ENCODE measurements at places on chromosomes 4 and X.

DNA sequence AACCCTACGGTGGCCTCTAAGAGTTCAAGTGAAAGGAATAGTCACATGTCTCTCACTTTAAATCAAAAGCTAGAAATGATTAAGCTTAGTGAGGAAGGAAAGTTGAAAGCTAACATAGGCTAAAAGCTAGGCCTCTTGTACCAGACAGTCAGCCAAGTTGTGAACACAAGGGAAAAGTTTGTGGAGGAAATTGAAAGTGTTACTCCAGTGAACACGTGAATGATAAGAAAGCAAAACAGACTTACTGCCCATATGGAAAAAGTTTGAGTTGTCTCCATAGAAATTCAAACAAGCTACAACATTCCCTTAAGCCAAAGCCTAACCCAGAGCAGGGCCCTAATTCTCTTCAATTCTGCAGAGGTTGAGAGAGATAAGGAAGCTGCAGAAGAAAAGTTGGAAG, 51.5 kb upstream of the RAB9B start:
- DNase-seq = no peak

DNA sequence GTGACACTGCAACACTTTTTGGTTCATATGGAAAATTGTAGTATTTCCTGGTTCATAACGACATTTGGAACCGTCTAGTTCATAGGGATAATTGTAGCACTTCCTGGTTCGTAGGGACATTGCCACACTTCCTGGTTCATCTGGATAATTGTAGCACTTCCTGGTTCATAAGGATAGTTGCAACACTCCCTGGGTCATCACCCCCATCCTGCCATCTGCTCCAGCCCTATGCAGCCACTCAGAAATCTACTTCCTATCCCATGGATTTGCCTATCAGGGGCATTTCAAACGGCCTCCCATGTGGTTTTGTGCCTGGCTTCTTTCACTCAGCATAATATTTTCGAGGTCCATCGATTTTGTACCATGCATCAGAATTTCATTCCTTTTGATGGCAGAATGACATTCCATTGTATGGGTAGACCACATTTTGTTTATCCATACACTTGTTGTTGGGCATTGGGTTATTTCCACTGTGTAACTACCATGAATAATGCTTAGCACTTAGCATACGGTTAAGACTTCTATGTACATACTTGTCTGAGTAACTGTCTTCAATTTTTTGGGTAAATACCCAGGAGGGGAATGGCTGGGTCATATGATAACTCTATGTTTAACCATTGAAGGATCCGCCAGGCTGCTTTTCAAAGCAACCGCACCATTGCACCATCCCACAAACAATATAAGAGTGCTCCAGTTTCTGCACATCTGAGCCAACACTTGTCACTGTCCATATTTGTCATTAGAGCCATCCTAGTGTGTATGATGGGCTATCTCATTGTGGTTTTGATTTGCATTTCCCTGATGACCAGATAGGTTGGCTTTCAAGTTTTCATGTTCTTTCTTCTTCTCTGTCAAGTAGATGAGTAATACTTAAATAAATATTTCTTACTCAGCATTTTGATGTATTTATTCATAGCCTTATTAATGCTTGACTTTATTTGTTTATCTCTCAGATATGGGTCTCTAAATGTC, 58.3 kb upstream of the CD99 start:
- DNase-seq = peak; percentile 31

GRCh38 chrX:3290561-3290960, 55.9 kb downstream of the MXRA5 start:
- DNase-seq = no peak

GRCh38 chr4:87130985-87131703, 89.3 kb downstream of the KLHL8 start:
- no peak for DNase-seq

DNA sequence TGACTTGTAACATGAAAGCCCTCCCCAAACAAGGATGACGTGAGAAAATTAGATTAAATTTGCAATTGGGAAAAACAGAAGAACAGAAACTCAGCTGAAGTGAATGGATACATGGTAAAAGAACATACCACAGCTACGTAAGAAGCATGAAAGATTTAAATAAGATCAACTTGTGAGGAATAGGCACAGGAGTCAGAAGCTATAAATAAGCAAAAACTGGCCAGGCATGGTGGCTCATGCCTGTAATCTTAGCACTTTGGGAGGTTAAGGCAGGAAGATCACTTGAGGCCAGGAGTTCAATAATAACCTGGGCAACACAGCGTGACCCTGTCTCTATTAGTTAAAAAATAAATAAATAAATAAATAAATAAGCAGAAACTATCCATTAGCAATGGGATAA, 33.6 kb upstream of the ZCCHC13 start:
- no peak for DNase-seq

GRCh38 chrX:48939524-48940228, 17.7 kb downstream of the OTUD5 start:
- DNase-seq = peak; percentile 59

DNA sequence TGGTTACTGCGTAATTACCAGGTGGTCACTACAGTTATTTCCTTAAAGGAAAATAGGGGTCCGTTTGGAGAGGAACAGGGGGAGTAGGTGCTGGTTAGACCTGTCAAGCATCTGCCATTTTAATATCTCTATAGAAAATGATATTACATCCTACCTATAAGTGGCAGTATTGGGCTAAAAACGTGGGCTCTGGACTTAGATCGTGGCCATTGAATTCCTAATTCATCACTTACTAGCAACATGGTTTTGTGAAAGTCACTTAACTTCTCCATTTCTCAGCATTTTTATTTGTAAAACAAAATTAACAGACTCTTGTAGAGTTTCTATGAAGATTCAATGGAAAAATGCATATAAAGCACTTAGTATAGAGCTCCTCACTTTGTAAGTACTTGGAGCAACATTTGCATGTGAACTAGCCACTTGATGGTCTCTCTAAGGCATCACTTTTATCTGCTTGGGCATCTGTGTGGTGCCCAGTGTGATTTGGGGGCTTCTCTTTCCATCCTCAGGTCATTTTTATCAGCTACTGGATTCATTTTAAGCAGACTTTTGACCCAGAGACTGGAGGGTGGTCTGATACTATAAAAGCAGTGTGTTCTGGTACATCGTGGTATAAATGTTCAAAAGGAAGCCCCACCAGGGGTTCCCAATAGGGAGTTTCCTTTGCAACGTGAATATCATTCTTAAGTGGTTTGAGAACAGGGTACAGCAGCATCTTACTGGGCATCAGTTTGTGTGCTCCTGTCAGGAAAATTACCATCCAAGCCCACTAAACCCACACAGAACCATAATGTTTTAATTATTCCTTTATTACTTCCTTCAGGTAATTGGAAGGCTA, 42.7 kb upstream of the RASSF6 start:
- no peak for DNase-seq

- no peak for DNase-seq
Observed at GRCh38 chr4:136909626-136910025, 622.7 kb downstream of the PCDH18 start.

DNA sequence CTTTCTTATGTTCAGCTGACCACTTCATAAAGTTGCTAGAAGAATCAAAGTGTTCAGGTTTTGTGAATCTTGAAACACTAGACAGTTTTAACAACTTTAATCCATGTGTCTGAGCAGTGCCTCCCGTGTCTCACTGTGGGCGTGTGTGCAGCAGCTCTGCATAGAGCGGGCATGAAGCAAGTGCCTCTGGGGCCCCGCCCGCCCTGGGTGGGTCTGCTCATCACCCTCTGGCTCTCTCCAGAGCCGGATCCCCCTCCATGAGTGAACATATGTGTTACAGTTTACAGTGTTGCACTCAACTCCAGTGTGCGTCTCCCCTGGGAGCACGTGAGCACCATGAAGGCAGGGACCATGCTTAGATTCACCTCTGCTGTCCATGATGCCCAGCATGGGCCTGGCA, 37.6 kb upstream of the CRMP1 start:
- no peak for DNase-seq

DNA sequence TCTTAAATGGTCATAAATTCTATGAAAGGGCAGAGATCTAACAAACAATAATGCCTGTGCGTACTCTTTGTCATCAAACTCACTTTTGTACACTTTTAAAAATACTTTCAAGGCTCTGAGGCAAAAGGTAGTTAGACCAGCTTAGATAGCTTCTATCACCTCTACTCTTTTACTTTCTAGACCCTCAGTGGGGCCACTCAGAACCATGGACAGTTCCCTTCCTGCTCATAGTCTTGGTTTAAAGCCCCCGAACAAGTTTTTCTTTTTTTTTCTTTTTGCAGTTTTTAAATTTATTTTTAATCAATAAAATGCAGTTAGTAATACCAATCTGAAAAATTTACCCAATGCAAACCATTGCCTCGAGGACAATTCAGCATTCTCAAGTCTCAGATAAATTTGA, 460.5 kb upstream of the CNKSR2 start:
- no peak for DNase-seq

- DNase-seq = no peak
Observed at GRCh38 chr4:80646061-80646460, 310.5 kb downstream of the CFAP299 start.

- peak; percentile 8 for DNase-seq
Observed at GRCh38 chr4:10640561-10641201, 43.9 kb downstream of the CLNK start.

DNA sequence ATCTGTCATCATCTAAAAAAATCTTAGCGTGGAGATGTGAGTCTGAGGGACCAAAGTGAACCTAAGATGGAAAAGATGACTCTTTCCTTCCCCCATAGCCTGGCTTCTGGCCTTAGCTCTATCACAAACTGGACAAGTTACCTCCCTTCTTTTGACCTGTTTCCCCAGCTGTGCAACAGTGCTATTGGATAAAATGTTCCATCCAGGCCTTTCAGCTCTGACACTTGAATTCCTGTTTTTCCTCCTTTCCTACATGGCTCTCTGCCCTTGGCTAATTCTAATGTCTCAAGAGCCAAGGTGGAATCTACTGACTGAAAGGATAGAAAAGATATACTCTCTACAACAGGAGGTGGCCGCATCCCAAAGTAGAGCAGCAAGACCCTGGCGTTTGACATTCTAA, 84.5 kb upstream of the ARHGEF9 start:
- DNase-seq = no peak

- DNase-seq = no peak
Observed at GRCh38 chr4:83250687-83251446, 33.7 kb downstream of the COQ2 start.

DNA sequence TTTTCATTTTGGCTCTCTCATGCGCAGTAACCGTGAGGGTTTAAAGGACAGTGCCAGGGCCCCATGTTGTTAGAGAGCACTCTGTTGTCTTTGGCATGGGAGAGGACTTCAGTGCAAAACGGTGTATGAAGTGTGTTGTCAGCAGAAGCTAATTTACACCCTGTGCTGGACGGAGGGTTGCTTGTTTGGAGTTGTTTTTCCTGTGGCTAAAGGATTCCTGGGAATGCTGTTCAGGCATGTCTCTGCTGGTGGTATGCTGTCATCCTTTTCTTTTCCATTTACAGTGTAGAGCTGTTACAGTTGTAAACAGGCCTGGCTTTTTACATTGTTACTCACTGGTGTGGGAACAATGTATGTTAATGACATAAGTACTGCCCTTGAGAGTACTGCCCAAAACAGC, 206.3 kb downstream of the CBR4 start:
- DNase-seq = no peak

Measured in CD4-positive, alpha-beta T cell treated with Interleukin-1 beta for 1 hour (primary cell).